ENCODE measurements at places on chromosomes 13 and 19.

GRCh38 chr19:50902640-50903039 lies 8.6 kb downstream of the KLK4 start:
- DNase-seq, result no peak

DNA sequence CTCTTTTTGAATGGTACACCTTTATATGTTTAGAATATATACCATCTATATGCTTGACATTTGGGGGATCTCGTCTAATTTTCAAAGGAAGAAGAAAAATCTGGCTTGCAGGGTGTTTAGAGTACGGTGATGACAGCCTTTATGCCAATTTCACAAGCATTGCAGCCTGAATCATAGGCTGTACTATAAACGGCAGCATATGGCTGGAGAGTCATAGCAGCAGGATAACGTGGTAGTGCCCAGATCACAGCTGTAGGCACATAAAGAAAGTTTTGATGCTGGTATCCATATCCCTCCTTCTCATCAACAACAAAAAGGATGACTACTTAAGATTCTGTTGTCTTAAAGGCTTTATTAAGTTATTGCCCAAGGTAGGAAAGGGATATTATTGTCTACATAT lies 253.0 kb downstream of the PCDH9 start:
- DNase-seq, result no peak

- no peak for DNase-seq
These were observed 1019.5 kb downstream of the PCDH9 start for GRCh38 chr13:66210677-66211076.

GRCh38 chr13:75908141-75908540 lies 272.0 kb downstream of the LMO7 start:
- no peak for DNase-seq

- DNase-seq, result no peak
These were observed 10.0 kb upstream of the NDUFS7 start for GRCh38 chr19:1373534-1374249.

GRCh38 chr13:21688056-21688455 lies 17.2 kb downstream of the FGF9 start:
- no peak for DNase-seq

- DNase-seq, result no peak
These were observed 863.6 kb upstream of the MIR17HG start for GRCh38 chr13:90483906-90484305.

- DNase-seq, result no peak
These were observed 921.8 kb downstream of the UQCRFS1 start for GRCh38 chr19:28290963-28291657.

GRCh38 chr13:52012512-52012836 lies 276 bp downstream of the ALG11 start:
- no peak for DNase-seq

GRCh38 chr13:75760131-75761021 lies 124.2 kb downstream of the LMO7 start:
- DNase-seq, result no peak

DNA sequence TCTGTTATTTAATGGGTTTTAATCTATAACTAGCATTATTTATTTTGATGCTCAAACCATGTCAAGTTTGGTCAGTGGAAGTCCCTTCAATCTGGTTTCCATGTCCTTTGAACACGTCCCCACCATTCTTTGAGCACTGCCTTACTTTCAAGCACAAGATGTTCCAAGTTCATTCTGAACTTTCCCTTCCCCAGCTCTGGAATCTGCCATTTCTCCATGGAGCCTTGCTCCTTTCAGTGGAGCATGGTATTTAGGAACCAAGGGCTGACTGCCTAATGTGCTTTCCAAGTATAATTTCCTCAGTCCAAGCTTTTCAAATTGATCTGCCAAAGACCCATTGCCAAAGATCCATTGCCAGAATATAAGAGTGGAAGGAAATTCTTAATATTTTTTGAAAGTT lies 1.1 kb upstream of the ZNF546 start:
- no peak for DNase-seq

GRCh38 chr13:49086722-49087121 lies 111.0 kb downstream of the FNDC3A start:
- no peak for DNase-seq

GRCh38 chr19:46728208-46728607 lies 11.3 kb upstream of the PRKD2 start:
- DNase-seq, result no peak

GRCh38 chr19:10289167-10289835 lies 451 bp upstream of the ICAM5 start:
- DNase-seq, result peak; percentile 54

GRCh38 chr13:27857282-27857681 lies 62.5 kb upstream of the PDX1 start:
- DNase-seq, result no peak

GRCh38 chr13:45047394-45048310 lies 58.3 kb downstream of the GPALPP1 start:
- DNase-seq, result peak; percentile 62

All from stimulated activated CD4-positive, alpha-beta T cell treated with anti-CD3 and anti-CD28 coated beads, TNF-alpha, amount 100 ng/mL, for 4 hours (primary cell).